ENCODE measurements at places on chromosomes 5 and 9.

GRCh38 chr5:68898951-68899471, 194.8 kb upstream of the SLC30A5 start:
- DNase-seq = no peak

DNA sequence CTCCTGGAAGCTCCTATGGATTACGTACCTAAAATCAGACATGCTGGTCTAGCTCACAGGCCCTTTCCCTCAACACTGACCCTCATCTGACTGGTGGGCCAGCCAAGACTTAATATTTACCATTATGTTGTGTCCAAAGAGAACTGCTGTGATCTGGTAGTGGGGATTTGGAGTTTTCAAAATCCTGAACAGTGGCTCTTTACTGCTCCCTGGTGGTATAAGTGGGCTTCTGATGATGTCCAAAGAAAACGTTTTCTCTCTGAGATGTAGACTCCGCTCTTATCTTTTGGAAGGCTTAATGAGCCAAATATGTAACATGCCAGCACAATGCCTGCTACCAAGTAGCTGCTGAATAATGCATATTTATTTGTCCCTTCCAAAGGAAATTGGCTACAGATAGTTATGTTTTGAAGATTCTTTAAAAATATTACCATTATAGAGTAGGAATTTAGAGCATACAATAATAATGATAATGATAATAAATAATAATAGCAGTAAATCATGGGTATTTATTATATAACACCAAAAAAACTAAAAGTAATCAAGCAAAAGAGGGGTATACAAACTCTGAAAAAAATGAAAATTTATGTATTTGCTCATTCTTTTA, 406.6 kb upstream of the TNC start:
- DNase-seq = no peak

DNA sequence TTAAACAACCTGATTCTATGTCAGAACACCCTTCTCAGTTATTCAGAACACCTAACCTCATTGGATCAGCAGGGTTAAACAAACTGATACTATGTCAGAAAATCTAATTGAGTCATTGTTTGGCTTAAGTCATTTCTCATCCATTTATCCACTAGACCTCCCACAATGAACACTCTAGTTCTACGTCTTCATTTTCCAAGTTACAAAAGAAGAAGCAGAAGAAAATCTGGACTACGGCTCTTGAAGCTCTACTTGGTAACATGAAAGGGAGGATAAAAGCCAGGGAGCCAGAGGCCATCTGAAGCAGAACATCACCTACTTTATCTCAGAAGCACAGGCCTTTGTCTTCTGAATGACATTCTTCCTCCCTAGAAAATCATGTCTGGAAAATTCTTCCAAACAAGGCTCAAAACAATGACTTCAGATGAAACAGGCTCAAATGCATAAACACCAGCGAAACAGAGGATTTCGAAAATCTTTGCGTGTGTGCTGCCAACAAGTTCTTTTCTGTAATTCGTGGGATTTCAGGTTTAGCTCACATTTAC, 35.4 kb upstream of the TGFBI start:
- no peak for DNase-seq

- no peak for DNase-seq
Measured at GRCh38 chr5:74433896-74434829, 206.4 kb downstream of the ENC1 start.

DNA sequence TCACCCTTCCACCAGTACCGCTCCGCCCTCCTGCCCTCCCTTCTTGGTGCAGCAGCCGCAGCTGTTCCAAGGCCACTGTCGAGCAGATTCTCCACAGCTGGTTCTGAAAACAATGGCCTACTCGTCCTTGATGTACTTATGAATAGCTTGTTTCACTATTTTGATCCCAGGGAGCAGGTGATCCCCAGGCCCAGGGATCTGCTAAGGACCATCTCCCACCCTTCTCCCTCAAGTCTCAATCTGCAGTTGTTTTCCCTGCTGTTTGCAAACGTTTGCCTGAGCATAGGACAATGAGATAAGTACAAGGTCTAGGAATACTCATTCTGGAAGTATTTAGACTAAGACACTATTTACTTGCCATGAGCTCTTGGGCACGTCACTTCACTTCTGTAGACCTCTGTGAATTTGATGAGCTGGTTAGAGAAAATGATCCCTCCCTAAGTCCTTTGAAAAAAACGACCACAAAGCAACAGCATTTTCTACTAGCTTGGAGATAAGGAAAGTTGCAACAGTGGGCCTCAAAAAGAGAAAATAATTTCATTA, 1.8 kb downstream of the LURAP1L start:
- DNase-seq = no peak

- DNase-seq = peak; percentile 95
Measured at GRCh38 chr5:138331449-138332368, at the start of gene CDC25C. Gene CDC25C, minus strand, starts transcription at chr5:138331804. Its CDS starts 624 bp downstream, at chr5:138331180.

GRCh38 chr9:38432922-38433510, 8.8 kb upstream of the IGFBPL1 start:
- no peak for DNase-seq

DNA sequence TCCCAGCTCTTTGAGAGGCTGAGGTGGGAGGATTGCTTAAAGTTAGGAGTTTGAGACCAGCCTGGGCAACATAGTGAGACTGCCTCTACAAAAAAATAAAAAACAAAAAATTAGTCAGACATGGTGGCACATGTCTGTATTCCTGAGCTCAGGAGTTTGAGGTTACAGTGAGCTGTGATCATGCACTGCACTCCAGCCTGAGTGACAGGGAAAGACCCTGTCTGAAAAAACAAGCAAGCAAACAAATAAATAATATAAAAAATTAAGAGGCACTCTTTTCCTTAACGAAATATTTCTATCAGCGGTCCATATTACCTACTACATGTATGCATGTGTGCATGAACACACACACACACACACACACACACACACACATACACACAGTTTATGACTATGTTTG, 20.9 kb upstream of the FOCAD start:
- DNase-seq = no peak

GRCh38 chr5:180142021-180142765, 66.8 kb downstream of the RASGEF1C start:
- DNase-seq = no peak

GRCh38 chr5:139825690-139826089, 30.1 kb downstream of the PSD2 start:
- no peak for DNase-seq

DNA sequence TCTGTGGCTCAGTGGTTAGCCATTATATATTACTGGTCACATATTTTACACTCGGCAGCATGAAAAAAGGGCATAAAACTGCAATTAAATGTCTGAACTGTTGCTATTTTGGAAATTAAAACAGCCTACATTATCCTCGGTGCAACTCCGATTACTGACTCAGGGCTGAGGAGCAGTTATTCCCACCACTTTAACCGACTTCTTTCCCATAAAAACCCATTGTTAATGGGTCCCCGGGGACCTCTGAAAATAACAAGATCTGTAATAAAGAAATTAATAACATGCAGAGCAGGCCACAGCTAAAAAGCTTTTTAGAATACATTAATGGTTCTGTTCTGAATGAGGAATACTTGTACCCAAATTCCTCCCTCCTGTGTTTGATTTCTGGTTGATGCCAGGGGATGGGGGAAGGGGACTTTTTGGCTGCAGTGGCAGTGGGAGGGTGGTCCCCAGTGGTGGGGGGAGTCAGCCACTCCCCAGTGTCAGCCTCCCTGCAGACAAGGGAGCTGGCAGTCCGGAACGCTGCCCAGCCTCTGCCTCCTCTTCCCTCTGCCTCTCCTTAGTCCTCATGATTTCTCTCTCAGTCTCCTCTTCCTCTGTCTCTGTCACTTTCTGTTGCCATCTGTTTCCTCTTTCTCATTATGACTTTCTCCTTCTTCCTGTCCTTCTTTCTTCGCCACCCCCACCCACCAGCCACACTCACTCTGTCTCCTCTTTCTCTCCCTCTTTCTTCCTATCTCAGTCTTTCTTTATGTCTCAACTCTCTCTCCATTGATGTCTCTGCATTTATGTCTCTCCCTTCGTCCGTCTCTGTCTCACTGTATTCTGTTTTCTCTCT, 59.0 kb upstream of the ZBTB43 start:
- no peak for DNase-seq

DNA sequence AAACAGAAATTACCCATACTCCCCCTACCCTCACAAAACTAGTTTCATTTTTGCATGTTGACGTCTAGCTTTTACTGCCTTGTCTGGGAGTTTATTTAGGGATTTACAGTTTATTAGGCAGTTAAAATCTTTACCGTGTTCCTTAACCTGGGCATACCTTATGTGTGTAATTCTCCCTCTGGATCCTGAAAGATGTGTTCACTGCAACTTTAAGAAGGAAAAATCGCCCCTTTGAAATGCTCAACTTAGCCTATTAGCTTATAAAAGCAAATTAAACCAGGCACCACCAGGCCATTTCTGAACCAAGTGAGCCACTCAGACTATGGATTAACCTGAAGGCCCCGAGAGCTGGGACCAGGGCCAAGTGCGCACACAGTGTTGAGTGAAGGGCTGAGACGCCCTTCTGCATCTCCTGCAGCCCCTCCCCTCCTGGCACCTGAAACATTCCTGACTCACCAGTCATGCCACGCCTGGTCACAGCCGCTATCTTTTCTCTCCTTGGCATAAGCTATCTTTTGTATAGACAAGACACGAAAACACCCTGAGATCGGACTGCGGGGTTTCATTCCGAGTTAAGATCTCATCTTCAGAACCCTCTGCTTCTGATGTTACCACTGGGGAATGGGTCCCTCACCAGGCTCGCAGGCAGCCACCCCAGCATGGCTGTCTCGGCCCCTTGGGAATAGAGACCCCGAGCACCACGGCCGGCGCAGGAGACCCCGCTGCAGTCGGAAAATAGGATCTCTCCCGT, 111.9 kb downstream of the ROR2 start:
- no peak for DNase-seq

DNA sequence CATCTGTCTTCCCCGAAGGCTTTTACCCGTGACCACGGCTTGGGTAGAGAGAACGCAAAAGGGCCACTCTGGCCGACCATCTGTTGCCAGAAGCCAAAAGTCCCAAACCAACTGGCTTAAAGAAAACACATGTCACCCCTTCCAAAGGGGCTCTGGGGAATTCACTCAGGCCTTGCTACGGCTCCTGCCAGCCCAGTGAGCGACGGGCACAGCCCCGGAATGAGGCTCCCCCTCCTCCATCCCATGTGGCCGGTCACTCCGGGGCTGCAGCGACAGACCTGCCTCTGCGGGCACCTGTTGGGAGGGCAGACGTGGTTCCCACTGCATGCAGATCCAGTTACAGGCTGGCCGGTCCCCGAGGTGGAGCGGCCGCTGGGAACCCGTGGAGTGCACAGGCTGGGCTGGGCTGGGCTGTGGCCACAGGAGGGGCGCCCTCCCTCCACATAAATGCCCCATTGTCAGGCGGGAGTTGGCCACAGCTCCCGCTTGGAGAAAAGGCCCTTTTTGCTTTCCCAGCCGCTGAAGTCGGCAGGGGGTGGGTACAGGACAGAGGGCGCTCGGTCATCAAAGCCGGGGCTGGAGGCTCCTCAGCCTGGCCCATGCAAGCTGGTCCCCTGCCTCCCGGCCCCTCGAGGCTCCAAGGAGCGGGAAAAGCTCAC, 19.9 kb downstream of the NOTCH1 start:
- DNase-seq = no peak

DNA sequence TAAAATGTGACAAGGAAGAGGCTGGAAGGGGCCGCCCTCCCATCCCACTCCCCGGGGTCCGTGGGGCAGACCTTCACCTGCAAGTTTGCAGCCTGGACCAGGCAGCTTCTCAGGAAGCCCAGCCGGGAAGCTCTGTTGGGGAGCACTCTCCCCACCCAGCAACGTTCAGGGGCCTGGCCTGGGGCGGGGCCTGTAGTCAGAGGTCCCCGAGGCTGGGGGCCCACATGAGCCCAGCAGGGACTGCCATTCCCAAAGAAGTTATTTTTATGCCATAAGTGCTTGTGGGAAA, 32.7 kb upstream of the NOTCH1 start:
- no peak for DNase-seq

DNA sequence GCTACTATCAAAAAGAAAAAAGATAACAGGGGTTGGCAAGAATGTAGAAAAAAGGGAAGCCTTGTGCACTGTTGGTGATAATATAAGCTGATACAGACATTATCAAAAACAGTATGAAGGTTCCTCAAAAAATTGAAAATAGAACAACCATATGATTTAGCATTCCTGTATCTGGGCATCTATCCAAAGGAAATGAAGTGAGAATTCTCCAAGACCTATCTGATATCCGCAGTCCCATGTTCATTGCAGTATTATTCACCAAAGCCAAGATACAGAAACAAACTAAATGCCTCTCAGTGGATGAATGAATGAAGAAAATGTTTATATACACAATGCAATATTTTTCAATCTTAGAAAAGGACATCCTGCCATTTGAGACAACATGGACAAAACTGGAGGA, 1943.3 kb downstream of the MAT2B start:
- no peak for DNase-seq

DNA sequence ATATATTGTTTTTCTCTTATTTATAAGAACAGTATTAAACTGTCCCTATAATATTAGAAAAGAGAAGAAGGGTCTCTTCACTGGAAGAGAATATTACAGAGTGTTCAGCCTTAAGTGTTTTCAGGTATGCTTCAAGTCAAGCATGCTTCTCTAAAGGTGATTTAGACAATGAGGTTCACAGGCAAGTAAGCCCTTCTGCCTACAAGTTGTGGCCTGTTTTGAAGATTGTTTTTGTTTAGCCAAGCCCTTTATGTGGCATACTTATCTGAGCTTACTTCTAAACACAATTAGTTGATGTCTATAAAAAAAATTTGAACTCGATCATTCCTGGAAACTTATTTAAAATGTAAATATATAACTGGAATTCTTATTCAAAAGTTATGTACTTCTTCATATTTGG, 343.8 kb upstream of the CDH18 start:
- DNase-seq = no peak

DNA sequence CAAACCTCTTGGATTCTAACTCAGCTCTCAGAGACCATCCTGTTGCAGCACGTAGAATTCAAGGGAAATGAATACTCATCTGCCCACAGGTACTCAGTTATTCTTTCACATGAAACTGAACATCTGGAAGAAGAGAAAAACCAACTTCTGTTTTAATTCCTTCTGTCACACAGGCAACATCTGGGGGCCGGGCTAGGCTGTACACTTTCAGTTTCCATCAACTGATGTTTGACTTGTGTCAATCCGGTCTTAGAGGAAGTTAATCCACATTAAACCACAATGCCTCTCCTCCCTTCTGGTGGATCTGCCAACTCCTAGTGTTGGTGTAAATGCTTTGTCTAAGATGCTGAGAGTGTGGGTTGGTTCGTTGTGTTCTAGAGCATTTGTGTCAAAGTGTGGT, 17.6 kb downstream of the DMRT3 start:
- no peak for DNase-seq

GRCh38 chr9:123234853-123235252, 33.5 kb downstream of the STRBP start:
- no peak for DNase-seq

GRCh38 chr5:138905541-138905940, 30.4 kb upstream of the LRRTM2 start:
- no peak for DNase-seq

GRCh38 chr5:164650427-164650826, 1145.0 kb downstream of the MAT2B start:
- DNase-seq = no peak

DNA sequence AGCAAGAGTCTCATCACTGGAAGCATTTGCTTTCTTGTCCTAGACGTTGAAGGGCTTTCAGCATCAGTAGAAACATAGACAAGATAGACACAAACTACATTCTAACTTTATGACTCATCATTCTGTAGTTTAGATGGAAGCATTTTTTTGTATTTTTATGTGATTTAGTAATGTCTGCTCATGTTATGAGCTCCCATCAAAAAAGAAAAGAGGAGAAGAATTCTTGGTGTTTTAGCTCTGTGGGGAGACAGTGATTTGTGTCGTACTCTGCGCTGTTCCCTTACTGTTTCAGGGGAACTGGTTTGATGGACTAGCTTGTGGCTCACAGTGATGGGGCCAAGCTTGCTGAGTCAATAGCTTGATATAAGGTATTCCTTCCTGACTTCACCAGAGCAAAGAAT, 159.2 kb upstream of the WWC1 start:
- no peak for DNase-seq

Data from stimulated activated CD4-positive, alpha-beta T cell treated with anti-CD3 and anti-CD28 coated beads, Interleukin-12 subunit alpha, Interleukin-12 subunit beta, amount 100 ng/mL, for 24 hours (primary cell).